Forelimb muscle (tissue), 1 donor: ENCODE measurements at places on chromosomes 4 and X. TPM values are rescaled to one million over a fixed set of nuclear protein-coding genes. Genes with fewer than 3 reads are reported as not detected.

SPRY1 gene
- polyA plus RNA-seq = 147 TPM

AKAP4 gene
- 0.80 TPM for polyA plus RNA-seq

DLG3 gene
- 4.9 TPM for polyA plus RNA-seq

TMEM255A gene
- polyA plus RNA-seq = 9.3 TPM

MAGEA2B gene
- polyA plus RNA-seq = not detected
